HuH-7.5 (cell line): ENCODE measurements at places on chromosomes 12 and 14.

GRCh38 chr14:31926123-31926522 is 151.0 kb upstream of the ARHGAP5 start:
- DNase-seq = peak; percentile 93

GRCh38 chr12:66403746-66404145 is 101.5 kb downstream of the HELB start:
- DNase-seq = no peak

GRCh38 chr12:106248312-106248845 is 559 bp upstream of the CKAP4 start:
- DNase-seq = peak; percentile 76

- DNase-seq = no peak
Observed at GRCh38 chr12:127238107-127238506, 1028.9 kb upstream of the TMEM132C start.

- no peak for DNase-seq
Observed at GRCh38 chr14:53525608-53526007, 372.5 kb upstream of the DDHD1 start.

DNA sequence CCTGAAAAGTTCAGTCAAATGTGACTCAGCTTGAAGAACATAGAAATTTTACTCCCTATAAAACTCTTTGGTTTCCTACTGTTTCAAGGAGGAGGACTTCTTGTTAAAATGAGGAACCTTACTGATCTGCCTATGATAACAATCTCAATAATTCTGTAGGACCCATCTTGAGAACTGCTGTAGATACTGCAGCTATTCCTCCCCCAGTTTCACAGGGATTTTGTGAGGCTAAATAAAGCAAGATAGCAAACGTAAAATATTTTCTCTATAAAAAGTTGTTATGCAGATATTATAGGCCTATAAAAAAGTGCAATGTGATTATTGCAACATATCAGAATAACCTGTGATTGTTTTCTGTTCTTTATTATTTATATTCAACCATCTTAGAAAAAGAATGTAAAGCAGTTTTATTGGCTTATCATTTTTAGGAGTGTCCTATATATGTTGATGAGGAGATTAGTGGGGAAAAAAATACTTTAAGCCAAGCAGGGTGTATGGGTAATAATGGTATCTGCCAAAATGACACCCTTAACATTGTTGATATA is 12.1 kb downstream of the CLEC14A start:
- DNase-seq = no peak

DNA sequence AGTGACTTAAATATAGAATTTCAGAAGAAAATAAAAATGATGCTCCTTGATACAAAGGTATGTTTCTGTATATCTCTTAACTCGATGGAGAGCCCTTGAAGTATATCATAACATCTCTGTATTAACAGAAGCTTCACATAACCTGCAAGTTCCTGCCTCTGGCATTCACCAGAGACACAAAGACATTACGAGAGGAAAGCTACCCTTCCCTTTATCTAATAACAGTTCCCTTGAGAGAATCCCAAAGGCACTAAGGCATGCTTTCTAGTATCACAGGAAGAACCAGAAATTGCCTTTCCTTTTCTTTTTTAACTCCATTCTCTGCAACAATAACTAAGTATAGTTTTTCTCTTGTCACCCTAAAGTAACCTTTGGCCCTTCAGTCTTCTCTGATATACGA is 164.5 kb downstream of the MGAT4C start:
- DNase-seq = no peak

- no peak for DNase-seq
Observed at GRCh38 chr14:32738206-32738871, 200.3 kb upstream of the NPAS3 start.

DNA sequence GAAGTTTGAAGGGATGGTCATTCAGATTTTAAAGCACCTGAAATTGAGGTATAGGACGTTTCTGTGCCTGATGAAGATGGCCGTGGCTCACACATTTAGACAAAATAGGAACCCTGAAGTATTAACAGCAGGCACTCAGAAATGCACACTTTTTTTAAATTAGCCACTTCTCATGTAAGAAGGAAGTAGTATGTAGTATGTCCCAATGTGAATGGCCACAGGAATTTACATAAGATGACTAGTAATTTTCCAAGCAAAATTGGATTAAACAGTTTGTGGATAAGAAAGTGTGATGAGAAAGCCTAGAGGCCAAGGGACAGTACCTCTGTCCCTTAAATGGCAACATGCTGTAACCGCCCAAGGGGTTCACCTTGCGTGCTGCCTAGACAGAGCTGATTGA is 1.8 kb upstream of the MIS18BP1 start:
- DNase-seq = no peak

DNA sequence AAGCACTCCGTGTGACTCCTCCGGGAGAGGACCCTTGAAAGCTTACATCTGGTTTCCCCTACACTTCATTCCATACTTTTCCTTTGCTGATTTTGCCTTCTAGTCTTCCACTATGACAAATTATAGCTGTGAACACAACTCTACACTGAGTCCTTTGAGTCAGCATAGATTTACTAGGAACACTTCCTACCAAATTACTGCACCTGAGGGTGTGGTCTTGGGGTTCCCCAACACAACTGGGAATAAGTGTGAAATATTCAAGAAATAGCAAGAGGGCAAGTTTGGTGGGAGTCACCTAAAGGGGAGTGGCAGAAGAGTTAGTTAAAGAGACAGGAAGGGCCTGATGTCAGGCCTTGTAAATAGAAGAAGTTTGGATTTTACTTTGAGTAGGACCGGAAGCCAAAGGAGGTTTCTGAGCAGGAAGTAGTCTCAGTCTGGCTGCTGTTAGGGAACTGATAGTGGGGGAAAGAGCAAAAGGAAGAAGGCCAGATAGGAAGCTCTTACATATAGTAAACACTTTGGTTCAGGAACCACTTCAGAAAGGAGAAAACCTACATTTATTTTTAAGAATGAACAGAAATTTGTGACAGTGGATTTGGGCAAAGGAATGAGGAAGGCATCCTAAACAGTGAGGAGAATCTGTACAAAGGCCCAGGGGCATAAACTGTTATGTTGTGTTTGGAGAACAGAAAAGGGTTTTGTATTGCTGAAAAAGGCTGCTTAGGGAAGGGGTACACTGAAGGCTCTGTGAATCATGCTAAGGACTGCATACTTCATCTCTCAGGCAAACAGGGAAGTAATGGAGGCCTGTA is 14.2 kb downstream of the SEL1L start:
- DNase-seq = no peak

DNA sequence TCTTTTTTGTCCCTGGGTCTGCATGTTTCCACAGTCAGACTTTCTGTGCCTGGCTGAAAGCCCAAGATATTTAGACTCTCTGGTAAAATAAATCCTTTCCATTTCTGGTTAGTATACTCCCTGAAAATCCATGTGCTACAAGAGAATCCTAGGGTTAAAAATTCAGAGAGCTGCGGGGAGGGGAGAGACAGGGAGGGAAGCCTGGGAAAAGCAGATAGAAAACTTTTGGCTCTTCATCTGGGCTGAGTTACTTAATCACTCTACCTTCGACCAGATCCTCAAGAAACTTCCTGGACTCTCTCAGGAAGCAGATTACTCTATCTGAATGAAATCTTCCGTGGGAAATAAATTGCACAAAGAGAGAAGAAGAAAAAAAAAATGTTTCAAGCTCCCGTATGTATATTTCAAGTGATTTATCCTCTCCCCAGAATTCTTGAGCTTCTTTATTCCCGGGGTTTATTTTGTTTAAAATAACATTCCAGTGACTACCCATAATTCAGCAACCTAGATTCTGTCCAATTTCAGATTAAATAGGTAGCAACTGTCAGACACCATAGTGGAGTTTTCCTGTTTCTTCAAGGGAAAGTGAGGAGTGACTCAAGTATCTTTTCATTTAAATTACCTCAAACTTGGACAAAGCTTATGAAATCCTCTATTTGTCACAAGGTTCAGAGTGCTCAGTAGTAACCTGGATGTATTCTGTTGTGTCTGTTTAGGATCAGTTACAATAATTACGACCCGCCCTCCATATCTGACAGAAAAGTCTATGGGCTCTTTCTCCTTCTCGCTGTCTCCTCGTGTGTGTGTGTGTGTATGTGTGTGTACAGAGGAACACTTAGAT is 163.7 kb downstream of the MYRFL start:
- no peak for DNase-seq

GRCh38 chr12:1439687-1440086 is 154.7 kb downstream of the FBXL14 start:
- DNase-seq = no peak

- DNase-seq = no peak
Observed at GRCh38 chr12:25328072-25328712, 77.5 kb upstream of the KRAS start.

- DNase-seq = no peak
Observed at GRCh38 chr12:6083601-6084000, 40.9 kb downstream of the VWF start.

DNA sequence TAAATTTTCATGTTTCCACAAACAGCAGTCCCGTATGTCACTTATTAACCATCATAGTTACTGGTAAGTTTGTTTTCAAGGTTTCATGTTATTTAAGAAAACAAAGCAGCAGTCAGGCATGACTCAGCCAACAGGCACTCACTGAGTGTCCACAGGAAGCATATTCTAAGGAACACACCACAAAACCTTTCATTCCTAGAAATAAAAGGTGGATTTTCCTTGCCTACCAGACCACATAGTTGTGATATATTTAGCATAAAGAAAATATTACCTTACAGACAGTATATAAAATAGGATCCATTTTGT is 143.3 kb upstream of the AVPR1A start:
- DNase-seq = peak; percentile 33

GRCh38 chr14:95948558-95948981 is 71.9 kb downstream of the TUNAR start:
- DNase-seq = no peak

GRCh38 chr14:67112344-67112743 is 76.9 kb upstream of the GARIN2 start:
- no peak for DNase-seq

DNA sequence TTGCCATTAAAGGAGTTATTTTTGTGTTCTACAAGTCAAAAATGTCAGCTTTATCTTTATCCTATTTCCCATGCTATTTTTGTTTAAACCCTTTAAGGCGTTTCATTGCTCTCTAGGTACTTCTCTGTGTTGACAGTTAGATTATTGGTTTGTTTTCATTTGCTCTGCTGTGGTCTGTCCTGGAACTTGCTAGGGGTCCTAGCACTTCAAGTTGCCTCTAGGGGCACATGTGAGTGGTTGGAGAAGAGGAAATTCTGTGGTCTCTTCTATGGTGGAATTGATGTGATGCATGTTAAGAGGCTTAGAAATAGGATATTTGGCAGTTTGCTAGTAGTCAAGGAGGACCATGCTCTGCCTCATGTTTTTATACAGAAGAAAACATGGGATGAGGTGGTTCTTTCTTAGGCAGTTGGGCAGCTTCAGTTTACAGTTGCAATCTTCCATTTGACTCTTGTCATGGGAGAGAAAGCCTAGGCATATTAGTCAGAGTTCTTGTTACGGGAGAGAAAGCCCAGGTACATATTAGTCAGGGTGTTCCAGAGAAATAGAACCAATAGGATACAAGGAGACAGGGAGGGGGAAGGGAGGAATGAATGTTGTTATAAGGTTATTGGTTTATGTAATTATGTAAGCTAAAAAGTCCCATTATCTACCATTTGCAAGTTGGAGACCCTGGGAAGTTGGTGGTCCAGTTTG is 14.4 kb downstream of the TTLL5 start:
- DNase-seq = no peak

- no peak for DNase-seq
Observed at GRCh38 chr12:107663277-107663676, 22.3 kb upstream of the PWP1 start.

GRCh38 chr12:11765817-11766794 is 116.6 kb downstream of the ETV6 start:
- DNase-seq = no peak

DNA sequence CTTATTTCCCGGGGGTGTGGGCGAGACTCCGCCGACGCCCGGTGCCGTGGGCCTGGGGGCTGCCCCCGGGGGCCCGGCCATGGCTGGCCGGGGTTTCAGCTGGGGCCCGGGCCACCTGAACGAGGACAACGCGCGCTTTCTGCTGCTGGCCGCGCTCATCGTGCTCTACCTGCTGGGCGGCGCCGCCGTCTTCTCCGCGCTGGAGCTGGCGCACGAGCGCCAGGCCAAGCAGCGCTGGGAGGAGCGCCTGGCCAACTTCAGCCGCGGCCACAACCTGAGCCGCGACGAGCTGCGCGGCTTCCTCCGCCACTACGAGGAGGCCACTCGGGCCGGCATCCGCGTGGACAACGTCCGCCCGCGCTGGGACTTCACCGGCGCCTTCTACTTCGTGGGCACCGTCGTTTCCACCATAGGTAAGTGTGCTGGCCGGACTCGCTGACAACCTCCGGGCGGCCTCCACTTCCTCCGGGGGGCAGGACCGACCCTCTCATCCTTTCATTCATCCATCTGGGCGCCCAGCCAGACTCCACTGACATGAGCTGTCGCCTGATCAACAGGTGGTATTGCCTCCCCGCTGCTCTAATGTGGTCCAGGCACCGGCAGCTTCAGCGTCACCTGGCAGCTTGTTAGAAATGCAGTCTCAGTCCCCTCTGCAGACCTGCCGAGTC is 467 bp downstream of the KCNK13 start:
- DNase-seq = no peak

- no peak for DNase-seq
Observed at GRCh38 chr14:93047661-93048060, 68.1 kb downstream of the ITPK1 start.

- peak; percentile 61 for DNase-seq
Observed at GRCh38 chr12:51351913-51352532, 5.5 kb upstream of the CELA1 start.

- DNase-seq = no peak
Observed at GRCh38 chr12:26378711-26379110, 183.3 kb downstream of the SSPN start.

GRCh38 chr12:14982991-14983390 is 10.1 kb downstream of the PDE6H start:
- no peak for DNase-seq

DNA sequence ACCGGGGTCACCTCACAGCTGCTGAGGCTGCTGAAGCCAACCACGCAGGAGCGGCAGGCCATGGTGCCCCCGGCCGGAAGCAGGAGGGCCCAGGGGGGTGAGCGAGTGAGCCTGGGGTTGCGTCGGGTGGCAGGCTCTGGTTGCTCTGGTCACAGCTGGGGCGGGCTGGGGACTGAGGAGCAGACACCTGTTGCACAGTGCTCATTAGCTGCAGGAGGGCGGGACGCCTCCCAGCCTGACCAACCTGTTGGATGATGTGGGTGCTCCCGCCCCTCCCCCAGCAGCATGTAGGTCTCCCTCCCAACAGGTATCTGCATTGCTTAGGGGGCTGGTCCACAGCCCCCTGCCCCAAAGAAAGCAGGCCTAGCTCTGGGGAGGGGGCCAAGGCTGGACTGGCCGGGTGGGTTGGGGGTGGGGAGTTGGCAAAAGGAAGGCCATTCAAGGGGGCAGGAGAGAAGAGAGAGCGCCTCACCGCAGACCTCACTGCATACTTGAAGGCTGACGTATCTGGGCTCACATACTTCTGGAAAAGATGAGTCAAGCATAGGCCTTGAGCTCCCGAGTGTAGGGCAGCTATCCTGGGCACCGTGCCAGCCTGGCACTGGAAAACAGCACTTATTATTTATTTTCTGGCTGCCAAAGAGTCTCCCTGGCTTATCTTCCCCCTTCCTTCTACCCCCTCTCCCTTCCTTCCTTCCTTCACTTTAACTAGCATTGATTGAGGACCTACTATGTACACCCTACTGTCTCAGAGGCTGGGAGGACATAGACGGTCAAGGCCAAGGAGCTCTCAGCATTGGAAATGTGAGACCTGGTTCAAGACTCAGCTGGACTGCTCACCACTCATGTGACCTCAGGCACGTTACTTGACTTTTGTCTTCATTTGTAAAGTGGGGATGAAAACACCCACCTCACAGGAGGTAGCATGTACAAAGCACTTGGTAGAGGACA is at the start of gene KRT80:
KRT80 (minus strand) TSS at position 174 of the 951 bp plus-strand sequence; CDS start at position 62, 112 bp downstream.
- peak; percentile 50 for DNase-seq
